ENCODE measurements at places on chromosomes 16 and 17. TPM values are rescaled to one million over a fixed set of nuclear protein-coding genes. Genes with fewer than 3 reads are reported as not detected.

DNA sequence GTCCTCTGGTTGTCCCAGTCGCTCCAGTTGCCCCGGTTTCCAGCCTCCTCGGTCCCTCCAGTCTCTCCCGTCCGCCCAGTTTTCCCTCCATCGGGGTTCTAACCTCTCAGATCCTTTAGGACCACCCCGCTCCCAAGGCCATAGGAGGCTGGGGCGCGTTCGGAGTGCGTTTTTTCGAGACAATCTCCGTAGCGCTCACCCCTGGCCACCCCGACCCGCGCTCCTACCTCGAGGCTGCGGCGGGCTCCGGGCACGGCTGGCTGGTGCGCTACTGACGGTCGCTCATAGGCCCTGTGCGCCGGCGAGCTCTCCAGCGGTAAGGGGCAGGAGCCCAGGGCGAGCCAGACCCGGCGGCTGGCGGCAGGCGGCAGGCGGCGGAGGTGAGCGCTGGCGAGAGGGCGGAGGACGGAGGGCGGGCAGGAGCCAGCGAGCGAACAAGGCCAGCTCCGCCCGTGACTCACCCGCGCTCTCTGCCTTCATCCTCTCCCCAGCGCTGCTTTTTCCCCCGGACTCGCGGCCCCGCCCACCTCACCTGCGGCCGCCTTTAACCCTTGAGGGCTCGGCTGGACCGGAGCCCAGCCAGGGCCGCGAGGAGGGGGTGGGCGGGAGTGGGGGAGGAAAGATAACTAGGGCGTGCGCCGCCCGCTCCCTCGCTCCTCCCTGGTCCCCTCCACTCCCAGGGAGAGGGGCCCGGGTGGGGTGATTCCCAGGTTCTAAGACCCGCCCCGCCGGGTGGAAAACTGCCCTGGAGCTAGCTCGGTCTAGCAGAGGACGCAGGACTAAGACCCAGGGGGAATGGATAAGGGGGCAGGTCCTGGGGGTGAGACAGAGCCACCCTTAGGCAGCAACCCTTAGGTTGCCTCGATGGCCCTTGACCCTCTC is at the start of gene SP6:
Gene SP6, minus strand, starts transcription at position 472 of the 882 bp plus-strand sequence. CDS start 2,734 bp downstream, outside the sequence.
- ATAC-seq = peak; percentile 82

- ATAC-seq = peak; percentile 10
Observed at GRCh38 chr17:43169561-43170139, 1.4 kb upstream of the NBR1 start.

Gene KRT40
- total RNA-seq = not detected

Gene PIMREG
- total RNA-seq = 0.59 TPM

Gene CTRB2
- total RNA-seq = not detected

Gene DNAI2
- total RNA-seq = not detected

GRCh38 chr17:27879987-27880608 is 13.1 kb downstream of the LYRM9 start:
- ATAC-seq = peak; percentile 78

- no peak for ATAC-seq
Observed at GRCh38 chr17:19791918-19792550, 43.9 kb upstream of the ALDH3A1 start.

GRCh38 chr17:29574732-29575510 is 6.4 kb downstream of the TP53I13 start:
- no peak for ATAC-seq

Gene C17orf67
- 1.1 TPM for total RNA-seq

Gene KRTAP4-1
- total RNA-seq = not detected

- no peak for ATAC-seq
Observed at GRCh38 chr17:82157046-82158035, 55.3 kb downstream of the CCDC57 start.

- no peak for ATAC-seq
Observed at GRCh38 chr16:66130296-66130905, 236.1 kb upstream of the CDH5 start.

DNA sequence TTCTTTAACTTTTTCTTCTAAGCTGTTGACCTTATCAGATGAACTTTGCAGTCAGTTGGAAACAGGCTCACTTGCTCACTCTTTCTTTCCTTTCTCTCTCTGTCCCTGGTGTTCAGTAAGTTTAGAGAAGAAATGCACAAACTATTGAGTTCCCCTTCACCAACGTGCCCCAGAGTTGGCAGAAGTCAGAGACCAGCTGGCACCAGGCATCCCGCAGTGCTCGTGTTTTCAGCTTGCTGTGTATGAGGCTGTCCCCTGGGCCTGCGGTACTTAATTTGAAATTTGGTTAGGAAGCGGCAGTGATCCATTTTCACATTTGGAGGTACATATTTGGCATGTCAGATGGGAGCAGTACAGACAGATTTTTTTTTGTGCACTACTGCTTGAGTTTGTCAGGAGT is 258.6 kb downstream of the SNX29 start:
- ATAC-seq = no peak

Gene ANKFN1
- 1.4 TPM for total RNA-seq

Gene ITGAX
- 2.9 TPM for total RNA-seq

- ATAC-seq = no peak
Observed at GRCh38 chr16:68737730-68738629, 888 bp downstream of the CDH1 start.

DNA sequence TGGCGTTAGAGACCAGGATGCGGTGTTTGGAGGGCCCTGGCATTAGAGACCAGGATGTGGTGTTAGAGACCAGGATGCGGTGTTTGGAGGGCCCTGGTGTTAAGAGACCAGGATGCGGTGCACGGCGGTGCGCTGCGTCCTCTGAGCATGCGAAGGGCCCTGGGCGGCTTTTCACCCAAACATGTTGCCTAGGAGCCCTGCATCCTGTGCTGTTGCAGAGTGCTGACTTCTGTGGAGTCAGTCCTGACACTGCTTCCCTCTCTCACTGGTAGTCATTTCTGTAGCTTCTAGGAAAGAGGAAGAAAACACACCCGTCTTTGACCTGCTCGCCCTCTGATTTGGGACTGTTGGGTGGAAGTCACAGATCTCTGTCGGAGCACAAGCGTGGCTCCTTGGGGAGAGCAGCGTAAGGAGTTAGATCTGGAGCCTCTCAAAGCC is 141.2 kb downstream of the LAT start:
- peak; percentile 6 for ATAC-seq

DNA sequence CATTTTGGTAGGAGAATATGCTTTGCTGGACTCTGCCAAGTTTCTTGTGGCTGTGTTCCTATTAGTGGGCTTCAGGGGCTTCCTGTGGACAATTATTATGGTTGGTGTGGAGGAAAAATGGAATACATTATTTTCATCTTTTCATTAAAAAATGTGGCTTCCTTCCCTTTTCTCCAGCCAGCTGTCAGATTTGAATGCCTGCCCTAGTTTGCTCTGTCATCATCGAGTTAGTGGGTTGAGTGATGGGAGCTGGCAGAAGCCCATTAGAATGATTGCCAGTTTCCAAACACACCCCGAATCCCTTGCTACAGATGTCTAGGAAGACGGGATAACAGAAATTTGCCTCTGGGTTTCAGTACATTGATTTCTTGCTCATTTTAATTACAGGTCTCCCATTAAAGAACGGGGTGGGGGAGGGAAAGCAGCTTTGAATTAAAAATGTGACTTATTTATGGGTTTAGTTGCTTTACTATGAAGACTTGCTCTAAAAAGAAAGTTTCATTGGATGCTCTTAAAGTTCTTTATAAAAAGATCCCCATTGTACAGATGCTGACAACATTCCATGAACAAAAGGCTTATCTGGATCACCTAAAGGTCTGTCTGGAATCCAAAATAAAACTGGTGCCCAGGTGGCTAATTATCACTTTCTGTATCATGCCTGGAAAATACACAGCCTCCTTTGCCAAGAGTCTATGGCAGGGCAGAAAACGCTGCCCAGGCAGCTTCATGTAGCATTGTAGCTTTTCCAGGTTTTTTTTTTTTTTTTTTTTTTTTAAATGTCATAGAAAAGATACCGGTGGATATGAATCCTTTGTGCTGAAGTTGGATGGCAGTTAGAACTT is 103.6 kb downstream of the PRKCA start:
- no peak for ATAC-seq

GRCh38 chr16:48244863-48245195 is 729 bp downstream of the LONP2 start:
- no peak for ATAC-seq

DNA sequence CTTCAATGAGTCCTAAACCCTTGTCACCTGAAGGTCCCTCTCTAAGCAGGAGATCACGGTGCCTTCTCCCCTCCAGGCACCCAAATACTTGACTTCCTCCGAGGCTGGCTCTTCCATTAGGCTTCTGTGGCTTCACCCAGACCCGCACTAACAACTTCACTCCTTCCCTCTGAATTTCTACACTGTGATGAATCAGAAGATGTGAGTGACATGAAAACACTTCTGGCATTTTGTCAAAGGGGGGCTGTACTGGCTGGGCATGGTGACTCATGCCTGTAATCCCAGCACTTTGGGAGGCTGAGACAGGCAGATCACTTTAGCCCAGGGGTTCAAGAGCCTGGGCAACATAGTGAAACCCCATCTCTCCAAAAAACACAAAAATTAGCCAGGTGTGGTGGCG is 72.6 kb upstream of the CNEP1R1 start:
- ATAC-seq = no peak

DNA sequence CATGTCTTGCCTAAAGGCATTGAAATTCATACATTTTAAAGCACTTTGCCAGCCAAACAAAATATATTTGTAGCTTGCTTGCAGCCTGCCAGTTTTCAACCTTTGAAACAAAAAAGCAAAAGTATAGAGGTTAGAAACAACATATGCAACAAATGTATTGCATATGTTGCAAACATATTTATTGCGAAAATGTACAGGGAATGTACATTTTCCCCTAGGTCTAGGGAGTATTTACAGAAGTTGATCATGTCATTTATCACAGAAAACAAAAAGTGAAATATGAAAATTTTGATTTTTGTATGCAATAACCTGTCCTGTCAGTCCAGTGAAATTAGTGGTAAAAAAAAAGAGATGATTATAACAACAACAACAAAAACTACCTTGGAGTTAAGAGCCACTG is 171.5 kb downstream of the SPECC1 start:
- ATAC-seq = no peak

Gene CKLF
- 13.1 TPM for total RNA-seq

- no peak for ATAC-seq
Observed at GRCh38 chr17:49976163-49976827, 7.3 kb downstream of the DLX4 start.

GRCh38 chr16:71319999-71320398 is 30.8 kb upstream of the CMTR2 start:
- no peak for ATAC-seq

DNA sequence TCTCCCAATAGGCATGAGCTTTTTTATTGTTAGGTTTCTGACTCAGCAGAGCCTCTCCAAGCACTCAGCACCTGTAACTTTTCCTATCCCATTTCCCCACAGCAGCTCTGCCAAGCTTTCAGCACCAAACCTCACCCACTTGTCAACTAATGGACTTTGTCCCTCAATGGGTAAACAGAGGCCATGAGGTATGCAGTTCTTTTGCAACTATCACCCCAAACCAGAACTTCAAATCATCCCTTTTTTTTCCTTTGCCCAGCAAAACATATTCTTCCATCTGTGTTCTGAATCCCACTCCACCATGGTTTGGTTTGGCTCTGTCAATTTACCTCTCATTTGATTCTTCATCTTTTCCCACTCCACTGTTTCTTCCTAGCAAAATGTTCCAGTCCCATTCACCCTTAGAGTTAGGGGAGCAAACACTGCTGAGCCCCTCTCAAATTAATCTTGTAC is 58.1 kb downstream of the TOX3 start:
- ATAC-seq = no peak

GRCh38 chr16:86216591-86216990 is 293.7 kb upstream of the FOXF1 start:
- ATAC-seq = no peak

Gene ATP2C2
- total RNA-seq = not detected

DNA sequence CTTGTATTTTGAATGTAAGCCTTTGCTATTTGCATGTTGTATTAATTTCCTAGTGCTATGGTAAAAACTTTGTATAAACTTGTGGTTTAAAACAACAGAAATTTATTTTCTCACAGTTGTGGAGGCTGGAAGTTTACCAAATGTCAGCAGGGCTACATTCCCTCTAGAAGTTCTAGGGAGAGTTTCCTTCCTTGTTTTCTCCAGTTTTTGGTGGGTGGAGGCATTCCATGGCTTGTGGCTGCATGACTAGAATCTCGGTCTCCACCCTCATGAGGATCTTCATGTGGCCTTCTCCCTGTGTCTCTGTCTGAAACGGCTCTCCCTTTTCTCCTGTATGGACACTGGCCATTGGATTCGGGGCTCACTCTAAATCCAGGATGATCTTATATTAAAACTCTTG is 482.2 kb upstream of the GOT2 start:
- no peak for ATAC-seq

GRCh38 chr16:10681310-10682308 is 13.1 kb downstream of the TEKT5 start:
- no peak for ATAC-seq

Gene RHBDL1
- total RNA-seq = 1.1 TPM

GRCh38 chr16:11672206-11673090 is 4.2 kb downstream of the SNN start:
- no peak for ATAC-seq

Gene IGF2BP1
- not detected for total RNA-seq

Gene CACNG5
- total RNA-seq = not detected

GRCh38 chr17:15263680-15264079 is 1.4 kb downstream of the PMP22 start:
- ATAC-seq = no peak

Gene SLC6A4
- total RNA-seq = under 0.01 TPM

GRCh38 chr16:23691483-23692189 is 12.9 kb downstream of the PLK1 start:
- no peak for ATAC-seq

Gene RHBDF1
- 32.6 TPM for total RNA-seq

DNA sequence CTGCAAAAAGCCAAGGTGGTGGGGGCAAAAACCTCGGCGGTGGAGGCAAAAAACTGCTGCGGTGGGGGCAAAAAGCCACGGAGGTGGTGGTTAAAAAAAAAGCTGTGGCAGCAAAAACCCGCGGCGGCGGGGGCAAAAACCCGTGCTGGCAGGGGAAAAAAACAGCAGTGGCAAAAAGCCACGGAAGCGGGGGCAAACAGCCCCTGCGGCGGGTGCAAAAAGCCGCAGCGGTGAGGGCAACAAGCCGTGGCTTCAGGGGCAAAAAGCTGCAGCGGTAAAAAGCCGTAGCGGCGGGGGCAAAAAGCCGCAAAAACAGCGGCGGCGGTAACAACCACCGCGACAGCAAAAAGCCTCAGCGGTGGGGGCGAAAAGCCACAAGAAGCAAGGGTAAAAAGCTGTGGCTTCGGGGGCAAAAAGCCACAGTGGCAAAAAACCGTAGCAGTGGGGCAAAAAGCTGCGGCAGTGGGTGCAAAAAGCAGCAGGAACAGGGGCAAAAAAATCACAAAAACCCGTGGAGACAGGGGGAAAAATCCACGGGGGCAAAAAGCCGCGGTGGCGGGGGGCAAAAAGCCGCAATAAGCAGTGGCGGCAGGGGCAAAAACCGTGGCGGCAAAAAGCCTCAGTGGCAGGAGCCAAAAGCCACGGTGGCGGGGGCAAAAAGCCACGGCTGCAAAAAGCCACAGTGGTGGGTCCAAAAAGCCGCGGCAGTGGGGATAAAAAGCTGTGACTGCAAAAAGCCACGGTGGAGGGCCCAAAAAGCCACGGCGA is 193.7 kb downstream of the SHCBP1 start:
- no peak for ATAC-seq

Data from gastroesophageal sphincter (tissue), 4 donors.